Fibroblast of lung (primary cell): ENCODE measurements at places on chromosomes 4 and X.
A peak's percentile ranks its signal among the peaks of the same experiment; 100 is the strongest.

- peak; percentile 57 for DNase-seq
These were observed 12.2 kb downstream of the RGS12 start for GRCh38 chr4:3304831-3305609.

GRCh38 chr4:25638806-25639205 lies 16.8 kb upstream of the SLC34A2 start:
- DNase-seq: no peak

DNA sequence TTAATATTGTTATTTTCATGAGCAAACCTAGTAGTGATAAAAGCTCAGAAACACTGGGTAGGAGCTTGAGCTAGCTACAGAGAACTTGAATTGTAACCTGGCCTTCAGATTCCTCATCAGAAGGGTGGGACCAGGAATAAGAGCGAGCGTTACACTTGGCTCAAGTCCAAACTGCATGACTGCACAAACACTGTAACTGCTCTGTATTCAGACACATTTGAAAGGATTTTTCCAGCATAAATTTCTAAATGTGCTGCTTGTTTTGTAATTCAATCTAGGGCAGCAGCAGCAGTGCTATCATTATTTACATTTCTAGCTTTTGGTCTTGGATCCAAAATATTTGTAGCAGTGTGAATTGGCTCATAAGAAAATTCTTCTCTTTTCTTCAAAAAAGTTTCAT lies 133.0 kb upstream of the TMLHE start:
- peak; percentile 35 for DNase-seq

DNA sequence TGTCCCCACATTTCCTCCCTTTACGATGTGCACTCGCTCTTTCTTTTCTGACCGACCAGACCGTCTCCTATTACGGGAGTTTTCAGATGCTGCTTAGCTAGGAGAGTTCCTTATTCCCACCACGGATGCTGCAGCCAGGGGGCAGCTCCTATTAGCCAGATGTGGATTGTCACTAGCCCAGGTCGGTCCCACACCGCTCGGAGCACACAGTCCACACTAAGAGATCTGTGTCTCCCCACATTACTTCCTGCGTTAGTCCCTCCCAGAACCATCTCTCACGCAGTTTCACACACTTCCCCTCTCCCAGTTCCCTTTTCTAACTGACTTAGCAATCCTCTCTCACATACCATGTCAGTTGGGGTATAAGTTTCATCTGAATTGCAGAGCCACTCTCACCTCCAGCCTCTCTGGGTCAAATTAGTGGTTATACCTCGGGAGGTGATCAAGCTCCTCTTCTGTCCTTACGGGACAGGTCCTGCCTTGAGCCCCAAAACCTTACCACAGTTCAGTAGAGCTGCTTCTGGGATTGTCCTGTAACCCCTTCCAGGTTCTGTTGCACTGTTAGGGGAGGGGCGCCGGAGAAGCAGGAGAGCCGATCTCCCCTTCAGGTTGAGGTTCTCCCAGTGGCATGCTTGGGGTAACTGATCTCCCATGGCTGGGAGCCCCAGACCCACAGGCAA lies 28.2 kb downstream of the SULT1E1 start:
- DNase-seq: no peak

DNA sequence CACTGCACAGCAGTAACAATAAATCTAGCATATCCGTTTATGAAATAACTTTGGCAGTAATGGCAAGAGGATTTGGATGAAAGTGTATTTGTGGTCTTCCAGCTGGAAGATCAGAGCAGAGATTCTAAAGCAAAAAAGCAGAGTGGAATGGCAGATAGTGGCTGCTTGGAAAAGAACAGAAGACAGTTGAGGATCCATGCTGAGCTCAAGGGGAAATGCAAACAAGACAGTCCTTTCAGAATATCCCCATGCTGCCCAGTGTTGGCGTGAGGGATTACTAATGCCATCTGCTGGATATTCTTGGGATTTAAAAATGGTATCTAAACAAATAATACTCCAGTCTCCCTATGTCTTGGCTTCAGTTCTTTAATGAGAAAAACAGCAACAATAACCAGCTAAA lies 629.1 kb upstream of the ATOH1 start:
- DNase-seq: peak; percentile 65

- peak; percentile 67 for DNase-seq
These were observed 270.2 kb downstream of the TLL1 start for GRCh38 chr4:166143227-166143626.

DNA sequence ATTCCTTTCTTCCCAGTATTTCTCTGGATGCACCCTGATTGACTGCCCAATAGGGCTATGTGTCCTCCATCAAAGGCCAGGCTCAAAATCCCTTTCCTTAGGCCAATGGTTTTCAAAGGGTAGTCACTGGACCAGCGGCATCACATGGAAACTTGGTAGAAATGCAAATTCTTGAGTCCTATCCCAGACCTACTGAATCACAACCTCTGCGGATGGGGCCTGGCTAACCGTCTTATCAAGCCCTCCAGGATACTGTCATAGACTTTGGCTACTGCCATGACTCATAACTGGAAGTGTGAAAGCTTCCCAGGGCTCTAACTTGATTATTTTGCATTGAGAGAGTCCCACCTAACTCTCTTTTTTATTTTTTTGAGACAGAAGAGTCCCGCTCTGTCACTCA lies 71.9 kb upstream of the TFDP3 start:
- DNase-seq: no peak

DNA sequence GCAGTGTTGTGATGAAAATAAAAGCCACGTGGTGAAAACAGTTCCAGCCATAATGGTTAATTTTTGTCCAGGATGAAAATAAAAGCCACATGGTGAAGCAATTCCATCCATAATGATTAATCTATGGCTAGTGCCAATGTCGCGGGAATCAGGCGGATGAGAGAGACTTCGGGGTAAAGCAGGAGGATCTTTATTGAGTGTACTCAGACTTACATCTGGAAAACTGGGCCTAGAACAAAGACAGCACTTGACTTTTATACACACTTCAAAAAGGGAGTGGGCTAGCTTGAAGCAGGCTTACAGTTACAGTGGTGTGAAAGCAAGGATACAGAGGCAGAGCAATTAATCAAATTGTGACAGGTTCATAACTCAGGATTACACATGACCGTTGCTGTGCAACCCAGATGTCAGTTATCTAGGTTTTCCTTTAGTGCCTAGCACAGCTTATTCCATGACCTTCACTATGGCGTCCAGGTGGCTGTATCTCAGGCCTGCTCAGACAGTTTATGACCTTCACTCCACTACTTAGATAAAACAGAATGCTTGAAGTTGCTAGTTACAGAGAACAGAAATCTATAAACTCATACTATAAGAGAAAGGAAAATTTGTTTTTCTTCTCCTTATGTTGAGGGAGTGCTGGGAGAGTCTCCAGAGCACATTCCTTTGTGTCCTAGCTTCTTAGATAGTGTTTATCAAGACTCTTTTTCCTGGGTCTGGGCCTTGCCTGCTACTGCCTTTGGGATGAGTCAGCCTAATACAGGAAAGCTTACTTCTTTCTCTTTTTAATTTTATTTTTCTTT lies 5.9 kb upstream of the PLA2G12A start:
- peak; percentile 54 for DNase-seq

DNA sequence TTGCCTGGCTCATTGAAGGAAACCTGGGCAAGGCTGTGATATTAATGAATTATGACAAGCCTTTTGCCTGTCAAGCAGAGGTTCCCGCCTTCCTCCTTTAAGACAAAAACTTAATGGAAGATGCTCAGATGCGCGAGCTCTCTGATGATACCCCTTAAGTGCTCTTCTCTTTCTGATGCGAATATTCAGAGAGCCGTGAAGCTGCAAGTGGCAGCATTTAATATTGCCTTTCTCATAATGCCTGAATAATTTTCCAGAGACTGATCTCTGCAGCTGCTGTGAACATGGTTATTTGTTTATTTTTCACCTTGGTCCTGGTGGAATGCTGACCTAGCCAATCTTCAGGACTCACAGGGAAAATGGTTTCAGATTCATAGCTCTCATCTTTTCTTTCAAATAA lies 251.8 kb downstream of the TENM3 start:
- no peak for DNase-seq

GRCh38 chr4:158581161-158581560 lies 59.5 kb downstream of the RXFP1 start:
- peak; percentile 41 for DNase-seq

GRCh38 chr4:173257732-173258717 lies 76.1 kb downstream of the HMGB2 start:
- DNase-seq: peak; percentile 61

GRCh38 chrX:38929966-38930421 lies 128.7 kb downstream of the MID1IP1 start:
- peak; percentile 63 for DNase-seq

DNA sequence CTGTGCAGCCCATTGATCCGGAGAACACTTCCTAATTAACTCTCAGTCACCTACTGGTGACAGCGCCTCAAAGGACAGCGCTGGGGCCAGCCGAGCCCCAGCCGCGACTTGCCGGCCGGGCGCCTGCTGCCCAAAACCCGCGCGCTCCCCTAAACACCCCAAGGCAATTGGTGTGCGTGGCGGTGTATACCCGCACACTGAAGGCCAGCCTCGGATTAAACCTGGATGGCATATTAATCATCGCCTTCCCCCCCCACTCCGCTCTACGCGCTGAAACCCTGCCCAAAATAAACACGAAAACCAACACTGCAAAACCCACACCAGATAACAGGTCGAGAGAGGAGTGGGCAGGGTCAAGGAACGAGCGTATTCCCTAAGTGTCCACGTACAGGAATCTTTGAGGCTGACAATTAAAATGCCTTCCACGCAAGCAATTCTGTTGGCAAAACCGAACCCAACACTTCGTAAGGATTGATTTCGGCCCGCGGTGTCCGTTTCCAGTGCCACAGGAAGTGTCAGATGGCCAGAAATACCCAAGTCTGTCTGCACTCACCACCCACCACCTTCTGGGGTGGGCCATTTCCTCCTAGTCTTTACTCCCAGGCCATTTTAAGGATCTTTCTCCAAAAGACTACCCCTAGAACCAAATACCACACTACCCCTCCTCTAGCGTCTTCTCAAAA lies 2.7 kb downstream of the BCOR start:
- no peak for DNase-seq

GRCh38 chr4:114864060-114864459 lies 249.4 kb downstream of the NDST4 start:
- no peak for DNase-seq

DNA sequence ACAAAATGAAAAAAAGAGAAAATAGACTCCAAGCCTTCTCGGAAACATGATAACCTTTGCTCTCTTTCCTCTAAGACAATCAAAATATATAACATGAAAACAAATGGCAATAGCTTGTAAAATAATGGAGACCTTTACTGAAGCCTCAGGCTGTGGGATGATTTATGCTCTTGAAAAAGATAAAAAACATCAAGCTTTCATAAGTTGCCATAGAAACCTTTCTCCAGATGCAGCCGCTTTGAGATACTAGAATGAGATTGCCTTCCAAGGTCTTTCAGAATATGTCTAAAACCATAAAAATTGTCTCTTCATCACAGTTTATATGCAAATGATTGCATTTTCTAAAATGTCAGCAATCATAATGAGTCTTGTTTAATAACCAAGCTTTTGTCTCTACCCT lies 31.6 kb downstream of the MAOB start:
- no peak for DNase-seq

DNA sequence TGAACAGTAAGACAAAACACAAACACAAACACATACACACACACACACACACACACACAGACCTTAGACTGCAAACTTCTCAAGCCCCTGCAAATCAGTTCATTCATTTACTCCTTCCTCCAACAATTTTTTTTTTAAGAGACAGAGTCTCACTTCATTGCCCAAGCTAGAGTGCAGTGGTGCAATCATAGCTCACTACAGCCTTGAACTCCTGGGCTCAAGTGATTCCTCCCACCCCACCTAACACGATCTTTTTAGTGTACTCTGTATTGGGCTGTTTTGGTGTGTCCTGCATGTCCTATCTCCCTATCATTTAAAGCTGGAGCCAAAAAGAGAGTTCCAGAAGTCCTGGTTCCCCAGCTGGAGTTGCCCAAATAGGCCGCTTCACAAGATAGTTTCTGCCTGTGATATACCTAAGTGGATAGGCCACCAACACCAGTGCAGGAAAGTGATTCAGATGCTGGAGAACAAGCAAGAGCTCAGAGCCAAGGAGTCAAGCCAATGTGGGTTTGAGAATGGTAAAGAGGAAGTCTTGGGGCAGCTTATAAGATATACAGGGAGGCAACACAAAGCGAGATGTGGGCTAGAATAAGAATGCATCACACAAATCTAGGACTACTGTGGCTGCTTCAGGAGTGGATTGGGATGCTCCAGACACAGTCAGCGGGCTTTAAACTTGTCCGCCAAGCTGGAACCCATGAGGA lies 85.4 kb upstream of the RAPGEF2 start:
- DNase-seq: no peak

GRCh38 chrX:1673337-1673736 lies 58.5 kb downstream of the ASMT start:
- DNase-seq: no peak

- no peak for DNase-seq
These were observed 17.0 kb downstream of the PDGFC start for GRCh38 chr4:156954587-156954986.

DNA sequence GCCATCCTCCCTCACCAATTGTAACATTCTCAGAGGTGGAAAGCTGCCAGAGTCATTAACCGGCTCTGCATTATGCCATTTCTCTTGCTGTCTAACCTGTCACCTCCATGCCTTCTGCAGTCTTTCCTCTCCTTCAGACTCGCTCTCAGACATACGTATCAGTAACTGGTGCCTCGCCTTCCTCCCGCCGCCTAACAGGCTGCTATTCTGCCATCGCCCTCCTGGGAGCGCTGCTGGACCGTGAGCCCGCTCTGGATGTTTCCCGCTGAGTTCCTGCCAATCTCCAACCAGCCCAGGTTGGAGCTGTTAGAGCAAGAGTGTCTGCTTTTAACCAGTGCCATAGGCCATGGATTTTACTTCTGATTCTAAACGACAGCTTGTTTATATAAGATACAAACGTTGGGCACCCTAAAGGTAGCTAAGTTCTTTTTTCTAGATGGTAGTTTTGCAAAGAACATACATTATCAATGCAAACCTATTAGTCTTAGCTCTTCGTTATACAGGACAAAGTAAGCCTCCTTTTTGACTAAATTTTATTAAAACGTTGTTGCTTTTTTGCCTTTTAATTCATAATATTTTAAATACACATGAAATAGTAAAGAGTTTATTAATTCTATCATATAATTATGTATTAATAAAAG lies 59.5 kb upstream of the NEIL3 start:
- DNase-seq: peak; percentile 69

- peak; percentile 51 for DNase-seq
These were observed 133.1 kb downstream of the CORIN start for GRCh38 chr4:47704693-47705325.

GRCh38 chrX:2664502-2664901 lies 26.6 kb upstream of the CD99 start:
- peak; percentile 74 for DNase-seq

GRCh38 chr4:67853336-67853735 lies 30.5 kb downstream of the TMPRSS11D start:
- no peak for DNase-seq

DNA sequence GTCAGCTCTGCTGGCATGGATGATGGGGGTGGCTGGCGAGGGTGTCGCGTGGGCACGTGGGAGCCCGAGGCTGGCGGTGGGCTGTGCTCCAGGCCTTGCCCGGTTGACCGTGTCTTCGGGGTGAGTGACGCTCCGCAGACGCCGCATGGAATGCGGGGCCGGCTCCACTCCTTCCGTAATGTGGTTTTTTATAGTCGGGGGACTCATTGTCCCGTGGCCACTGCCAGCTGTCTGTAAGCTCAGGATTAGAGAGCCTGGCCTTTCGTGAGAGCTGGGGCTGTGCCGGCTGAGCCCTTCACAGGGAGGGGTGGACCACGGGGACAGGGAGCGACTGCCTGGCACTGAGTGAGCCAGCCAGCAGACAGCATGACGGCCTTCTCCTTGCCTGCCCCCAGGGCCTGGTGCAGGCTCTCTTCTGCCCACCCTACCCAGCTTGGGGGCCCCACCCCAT lies 20.4 kb downstream of the DOK7 start:
- peak; percentile 53 for DNase-seq

- peak; percentile 91 for DNase-seq
These were observed 1.5 kb downstream of the CLCN3 start for GRCh38 chr4:169621731-169622492.
